HL-60 (cell line): ENCODE measurements at places on chromosomes 3 and 15.

DNA sequence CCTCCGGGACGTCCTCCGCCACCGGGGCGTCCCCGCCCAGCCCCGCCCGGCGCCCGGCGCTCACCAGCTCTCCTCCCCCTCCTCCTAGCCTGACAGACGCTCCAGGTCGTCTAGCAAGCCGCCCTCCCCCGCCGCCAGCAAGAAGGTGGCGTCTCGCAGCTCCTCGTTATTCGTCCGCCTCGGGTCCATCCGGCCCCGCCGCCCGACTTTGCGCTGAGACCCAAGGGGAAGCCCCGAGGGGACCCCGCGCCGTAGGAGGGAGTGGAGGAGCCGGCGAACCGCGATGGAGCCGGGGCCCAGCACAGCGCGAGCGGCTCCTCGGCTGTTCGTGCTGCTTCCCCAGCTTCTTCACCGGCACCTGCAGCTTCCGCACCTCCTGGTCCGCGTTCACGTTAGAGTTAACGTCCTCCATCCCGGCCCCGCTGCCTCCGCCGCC lies 26.3 kb upstream of the MTHFS start:
- DNase-seq: peak; percentile 43

- DNase-seq: no peak
These were observed 855.1 kb downstream of the ROBO1 start for GRCh38 chr3:78912687-78913086.

DNA sequence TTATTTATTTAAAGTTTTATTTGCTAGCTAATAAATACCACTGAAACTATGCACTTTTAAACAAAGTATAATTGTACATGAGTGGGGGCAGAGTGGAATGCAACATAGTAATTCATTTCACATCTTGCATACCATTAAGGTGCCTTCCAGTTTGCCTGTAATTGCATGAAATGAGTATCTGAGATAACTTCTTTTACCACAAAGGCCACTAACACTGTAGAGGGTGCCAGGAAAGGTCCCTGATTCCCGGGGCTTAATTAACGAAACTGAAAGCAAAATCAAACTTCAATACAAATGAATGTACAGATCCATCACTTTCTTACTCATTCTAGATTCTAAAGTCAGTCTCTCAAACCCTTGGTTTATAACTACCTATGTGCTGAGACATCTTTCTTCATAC lies 2.1 kb downstream of the CD47 start:
- no peak for DNase-seq

- no peak for DNase-seq
These were observed 36.6 kb downstream of the IFT122 start for GRCh38 chr3:129476586-129476985.

DNA sequence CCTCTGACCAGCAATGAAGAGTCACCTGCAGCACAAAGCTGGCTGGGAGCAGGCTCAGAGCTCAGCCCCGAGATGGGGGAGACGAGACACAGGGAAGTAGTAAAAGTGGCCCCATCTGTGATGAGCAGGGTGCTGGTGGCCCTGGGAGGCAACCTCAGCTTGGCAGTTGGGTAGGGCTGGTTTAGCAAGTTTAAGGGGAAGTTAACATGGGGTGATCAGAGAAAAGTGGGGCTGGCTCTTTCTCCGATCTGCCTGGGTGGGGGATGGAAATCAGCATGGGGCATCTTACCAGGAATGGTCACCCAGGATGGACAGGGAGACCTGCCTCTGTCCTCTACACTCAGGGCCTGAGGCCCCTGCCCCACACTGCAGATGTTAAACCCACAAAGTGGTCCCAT lies 29.9 kb upstream of the SFMBT1 start:
- DNase-seq: peak; percentile 83

- no peak for DNase-seq
These were observed 35.2 kb downstream of the SSR3 start for GRCh38 chr3:156519758-156520162.

DNA sequence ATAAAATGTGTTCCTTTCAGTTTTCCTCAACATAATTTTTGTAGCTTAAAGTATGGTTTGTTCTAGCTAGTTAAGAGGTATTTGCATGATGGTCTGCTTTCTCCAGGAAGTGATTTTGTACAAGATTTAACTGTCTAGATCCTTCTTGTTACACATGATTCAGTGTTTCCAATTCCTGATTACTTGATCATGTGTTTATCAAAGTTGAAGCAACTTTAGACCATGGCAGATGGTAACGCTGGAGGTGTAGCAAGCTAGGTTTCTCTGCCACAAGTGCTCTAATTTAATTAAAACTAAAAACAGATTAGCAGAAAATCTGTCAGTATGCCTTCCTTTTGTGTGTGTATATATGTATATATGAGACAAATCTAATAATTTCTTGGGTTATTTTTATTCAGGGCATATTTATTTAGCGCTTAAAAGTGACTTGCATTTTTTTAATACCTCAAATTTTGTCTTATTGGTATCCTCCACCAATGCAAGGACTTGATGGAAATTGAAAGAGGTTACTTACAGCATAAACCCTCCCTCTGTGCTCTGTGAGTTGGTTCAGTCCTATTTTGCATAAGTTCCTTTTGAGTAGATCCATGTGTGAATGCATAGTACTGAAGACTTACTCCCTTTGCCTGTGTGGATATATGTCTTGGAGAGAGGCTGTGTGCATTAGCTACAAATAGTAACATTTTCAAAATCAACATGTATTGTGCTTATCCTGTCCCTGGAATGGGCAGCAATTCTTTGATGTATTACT lies 157.3 kb upstream of the CGNL1 start:
- DNase-seq: peak; percentile 86

DNA sequence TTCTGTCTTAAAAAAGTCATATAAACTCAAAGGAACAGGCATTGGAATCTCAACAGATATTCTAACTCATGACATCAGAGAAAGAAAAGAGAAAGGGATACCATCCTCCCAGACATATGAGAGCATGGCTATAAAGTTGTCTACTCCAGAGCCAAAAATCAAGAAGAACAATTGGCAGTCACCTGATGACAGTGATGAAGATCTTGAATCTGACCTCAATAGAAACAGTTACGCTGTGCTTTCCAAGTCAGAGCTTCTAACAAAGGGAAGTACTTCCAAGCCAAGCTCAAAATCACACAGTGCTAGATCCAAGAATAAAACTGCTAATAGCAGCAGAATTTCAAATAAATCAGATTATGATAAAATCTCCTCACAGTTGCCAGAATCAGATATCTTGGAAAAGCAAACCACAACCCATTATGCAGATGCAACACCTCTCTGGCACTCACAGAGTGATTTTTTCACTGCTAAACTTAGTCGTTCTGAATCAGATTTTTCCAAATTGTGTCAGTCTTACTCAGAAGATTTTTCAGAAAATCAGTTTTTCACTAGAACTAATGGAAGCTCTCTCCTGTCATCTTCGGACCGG lies 35.9 kb downstream of the UNC13C start:
- DNase-seq: no peak

GRCh38 chr3:76063811-76064210 lies 278.5 kb upstream of the ZNF717 start:
- DNase-seq: no peak

DNA sequence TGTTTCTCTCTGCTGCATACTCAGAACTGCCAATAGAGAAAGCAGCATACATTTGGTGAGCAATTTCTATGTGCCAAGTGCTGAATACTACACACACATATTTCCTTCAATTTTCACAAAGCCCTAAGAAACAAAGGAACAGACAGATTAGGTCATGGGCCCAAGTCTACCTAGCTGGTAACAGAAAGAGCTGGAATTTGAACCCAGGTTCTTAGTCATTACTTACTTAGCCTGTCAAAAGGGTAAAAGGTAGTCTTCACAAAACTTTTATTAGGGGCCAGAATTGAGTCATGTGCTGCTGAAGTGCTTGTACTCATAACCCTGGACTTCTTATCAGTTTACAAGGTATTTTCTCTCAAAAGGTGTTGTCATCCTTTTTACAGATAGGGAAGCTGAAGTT lies 10.4 kb upstream of the ABHD17C start:
- DNase-seq: no peak

GRCh38 chr15:56519000-56519399 lies 54.1 kb upstream of the MNS1 start:
- DNase-seq: no peak

- DNase-seq: peak; percentile 90
These were observed 369.8 kb downstream of the SV2B start for GRCh38 chr15:91469632-91470567.

DNA sequence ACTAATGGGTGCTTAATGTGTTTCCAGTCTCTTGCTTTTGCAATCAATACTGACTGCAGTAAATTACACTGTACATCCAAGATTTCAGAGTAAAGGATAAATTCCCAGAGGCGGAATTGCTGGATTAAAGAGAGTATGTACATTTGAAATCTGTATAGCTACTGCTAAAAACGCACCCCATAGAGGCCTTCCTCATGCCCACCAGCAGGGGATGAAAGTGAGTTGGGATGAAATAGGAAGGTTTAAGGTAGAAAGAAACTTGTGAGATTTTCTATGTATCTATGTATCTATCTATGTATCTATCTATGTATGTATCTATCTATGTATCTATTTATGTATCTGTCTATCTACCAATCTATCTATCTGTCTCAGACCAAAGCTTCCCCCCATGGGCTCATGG lies 28.4 kb downstream of the TMEM44 start:
- no peak for DNase-seq

- no peak for DNase-seq
These were observed 1.6 kb upstream of the WDR82 start for GRCh38 chr3:52280050-52280461.

GRCh38 chr3:8500319-8500988 lies 1.2 kb upstream of the LMCD1 start:
- DNase-seq: no peak

- no peak for DNase-seq
These were observed 65.5 kb downstream of the KAT2B start for GRCh38 chr3:20105513-20106280.

GRCh38 chr3:37310666-37311050 lies 136.3 kb upstream of the LRRFIP2 start:
- no peak for DNase-seq

- DNase-seq: no peak
These were observed 634 bp downstream of the FBXL22 start for GRCh38 chr15:63597821-63598220.

DNA sequence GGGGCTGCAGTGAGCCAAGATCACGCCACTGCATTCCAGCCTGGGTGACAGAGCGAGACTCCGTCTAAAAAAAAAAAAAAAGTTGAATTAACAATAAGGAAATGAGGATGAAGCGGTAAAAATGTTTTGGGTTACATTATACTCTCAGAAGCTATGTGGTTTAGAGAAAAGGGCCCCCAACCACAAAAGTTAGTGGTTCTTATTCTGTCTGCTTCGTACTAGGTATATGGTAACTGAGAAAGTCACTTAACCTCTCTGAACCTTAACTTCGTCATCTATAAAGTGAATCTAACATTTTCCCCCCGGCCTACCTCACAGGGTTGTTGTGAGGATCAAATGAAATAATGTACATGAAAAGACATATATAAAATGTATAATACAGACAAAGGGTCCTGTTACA lies 38.4 kb upstream of the EHHADH start:
- no peak for DNase-seq

GRCh38 chr3:100324044-100324443 lies 10.5 kb upstream of the NIT2 start:
- DNase-seq: no peak

- DNase-seq: no peak
These were observed 1.1 kb downstream of the PLXNB1 start for GRCh38 chr3:48428572-48429316.

DNA sequence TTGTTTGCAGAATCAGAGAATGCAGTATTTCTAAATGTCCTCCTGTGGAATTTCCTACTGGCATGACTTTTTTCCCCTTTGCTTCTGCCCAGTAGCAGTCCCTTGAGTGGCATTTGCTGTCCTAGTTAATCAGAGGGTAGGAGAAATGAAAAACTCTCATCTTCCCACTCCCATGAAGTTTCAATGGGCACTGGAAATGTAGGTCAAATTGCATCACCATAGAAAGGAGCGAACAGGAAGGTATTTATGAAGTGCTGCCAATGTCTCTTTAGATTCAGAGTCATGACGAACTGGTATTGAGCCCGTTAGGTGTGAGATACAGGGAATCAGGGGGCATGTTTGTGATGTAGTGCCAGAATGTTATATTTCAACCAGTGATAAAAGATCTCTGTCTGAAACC lies 23.2 kb downstream of the ATXN7 start:
- no peak for DNase-seq

- DNase-seq: no peak
These were observed 11.5 kb upstream of the PCSK6 start for GRCh38 chr15:101500865-101501551.

DNA sequence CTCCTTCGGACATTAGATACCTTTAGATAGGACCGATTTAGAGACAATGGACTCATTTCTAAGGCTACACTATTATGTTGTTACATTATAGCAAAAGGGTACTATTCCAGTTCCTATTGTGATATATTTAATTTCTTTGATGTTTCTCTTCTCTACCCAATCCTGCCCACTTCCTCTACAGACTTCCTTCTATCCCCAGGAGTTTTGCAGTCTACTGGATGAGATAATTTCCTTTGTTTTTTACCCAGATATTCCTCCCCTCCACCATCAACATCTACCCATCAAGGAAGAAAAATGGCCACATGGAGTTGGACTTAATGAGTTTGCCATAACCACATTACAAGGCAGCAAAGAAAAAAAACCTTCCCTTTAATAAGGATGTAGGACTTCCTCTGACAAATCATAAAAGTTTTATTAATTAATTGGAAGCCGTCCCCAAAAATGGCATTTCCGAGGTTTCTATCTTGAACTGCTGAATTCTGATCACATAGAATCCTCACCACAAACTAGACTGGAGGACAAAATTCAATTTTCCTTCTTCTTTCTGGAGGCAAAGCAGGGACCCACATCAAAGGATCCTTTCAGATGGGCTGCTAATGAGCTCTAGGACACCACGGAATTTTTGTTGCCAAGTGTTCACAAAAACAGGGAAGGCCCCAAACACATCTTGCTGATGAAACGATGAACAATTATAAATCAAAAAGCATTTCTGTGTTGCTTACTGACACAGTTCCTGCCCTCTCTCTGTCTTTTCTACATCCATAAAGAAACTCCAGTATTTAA lies 33.4 kb downstream of the FRMD4B start:
- DNase-seq: no peak

DNA sequence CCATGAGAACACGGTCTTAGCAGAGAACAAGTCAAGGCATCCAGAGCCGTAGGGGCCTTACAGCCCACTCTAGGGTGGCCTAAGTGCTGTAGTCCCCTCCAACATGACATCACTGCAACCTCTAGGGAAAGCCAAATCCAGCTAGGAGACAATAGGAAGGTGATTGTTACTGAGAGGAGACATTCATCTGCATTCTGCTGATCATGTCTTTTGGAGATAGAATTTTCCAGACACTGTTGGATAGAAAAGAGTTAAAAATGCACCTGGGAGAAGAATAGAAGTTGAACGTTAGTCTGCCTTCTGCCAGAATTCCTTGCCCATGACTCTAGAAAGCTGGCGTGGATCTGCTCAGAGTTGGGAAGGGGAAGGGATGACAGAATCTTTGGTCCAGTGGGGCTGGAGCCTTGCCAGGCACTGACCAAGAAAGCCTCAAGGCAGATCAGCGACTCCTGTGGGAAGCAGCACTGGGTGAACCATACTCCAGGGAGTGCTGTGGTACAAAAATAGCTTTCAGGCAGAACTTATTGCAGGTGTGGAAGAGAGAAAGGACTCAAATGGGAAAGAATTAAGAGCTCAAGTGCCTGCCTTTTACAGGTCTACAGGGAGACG lies 44.8 kb upstream of the RAF1 start:
- DNase-seq: no peak

- DNase-seq: no peak
These were observed 309.9 kb downstream of the RPLP1 start for GRCh38 chr15:69762373-69763148.

- no peak for DNase-seq
These were observed 20.0 kb upstream of the TMOD3 start for GRCh38 chr15:51809457-51809856.
